ENCODE measurements at places on chromosomes 2 and 18.

GRCh38 chr2:68250196-68250595 lies 2.1 kb downstream of the PPP3R1 start:
- DNase-seq = no peak

- no peak for DNase-seq
These were observed 35.2 kb upstream of the LDLRAD4 start for GRCh38 chr18:13183359-13183758.

DNA sequence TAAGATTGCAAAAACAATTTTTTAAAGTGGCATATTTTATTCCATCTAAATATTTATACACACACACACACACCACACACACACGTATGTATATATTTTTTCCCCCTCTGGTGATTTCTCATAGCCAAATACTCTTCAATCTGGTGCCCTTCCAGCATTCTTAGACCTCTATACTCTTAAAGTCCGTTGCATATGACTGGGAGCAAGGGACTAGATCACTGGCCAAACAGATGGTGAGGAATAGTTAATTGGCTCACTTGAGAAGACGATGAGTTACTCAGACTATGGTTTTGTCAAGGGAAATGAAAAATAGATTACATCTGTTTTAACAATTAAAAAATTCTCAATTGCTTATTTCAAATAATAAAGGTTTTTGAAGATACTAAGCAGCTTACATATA lies 512.5 kb upstream of the LRRTM4 start:
- no peak for DNase-seq

DNA sequence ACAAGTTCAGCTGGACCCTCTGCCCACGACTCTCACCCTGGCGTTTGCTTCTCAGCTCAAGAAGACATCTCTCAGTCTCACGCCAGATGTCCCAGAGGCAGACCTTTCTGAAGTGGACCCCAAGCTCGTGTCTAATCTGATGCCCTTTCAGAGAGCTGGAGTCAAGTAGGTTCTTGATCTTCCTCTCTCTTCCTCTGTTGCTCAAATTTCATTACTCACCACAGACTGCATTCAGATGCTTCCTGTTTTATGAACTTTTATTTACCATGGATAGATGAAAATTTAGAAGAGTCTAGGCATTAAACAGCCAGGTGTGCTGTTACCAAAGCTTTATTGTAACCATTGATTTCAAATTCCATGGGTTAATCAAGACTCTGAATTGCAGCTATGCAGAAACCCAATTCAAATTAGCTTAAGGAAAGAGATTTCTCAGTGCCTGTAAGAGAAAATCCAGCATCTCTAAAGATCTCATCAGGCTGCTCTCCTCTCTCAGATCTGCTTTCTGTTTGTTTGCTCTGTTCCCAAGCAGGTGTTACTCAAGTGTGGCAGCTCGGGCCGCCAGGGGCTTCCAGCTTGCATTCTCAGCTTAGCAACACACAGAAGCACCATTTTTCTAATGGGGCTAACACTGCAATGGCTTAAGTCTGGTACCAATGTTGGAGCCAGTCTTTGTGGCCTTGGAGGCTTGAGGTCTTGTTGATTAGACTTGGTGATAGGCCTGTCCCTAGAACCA lies 16.5 kb downstream of the SMARCAL1 start:
- no peak for DNase-seq

DNA sequence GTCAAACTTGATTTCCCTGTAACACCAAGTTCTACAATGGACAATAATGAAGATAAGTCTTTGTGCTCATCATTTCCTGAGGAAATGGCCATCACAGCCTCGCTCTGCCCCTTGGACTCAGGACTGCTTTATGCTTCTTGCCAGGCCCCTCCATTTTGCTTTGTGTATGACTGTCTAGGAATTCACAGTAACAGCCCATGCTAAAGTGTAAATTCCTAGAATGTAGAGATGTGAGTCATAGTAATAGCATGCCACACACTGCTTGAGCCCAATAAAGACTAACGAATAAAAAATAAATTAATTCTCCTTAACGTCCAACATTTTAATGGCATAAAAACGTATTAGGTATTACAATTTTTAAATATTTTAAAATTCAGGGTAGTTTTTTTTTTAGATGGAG lies 226.5 kb downstream of the PID1 start:
- DNase-seq = no peak

GRCh38 chr18:42107691-42108450 lies 152.8 kb downstream of the PIK3C3 start:
- DNase-seq = no peak

DNA sequence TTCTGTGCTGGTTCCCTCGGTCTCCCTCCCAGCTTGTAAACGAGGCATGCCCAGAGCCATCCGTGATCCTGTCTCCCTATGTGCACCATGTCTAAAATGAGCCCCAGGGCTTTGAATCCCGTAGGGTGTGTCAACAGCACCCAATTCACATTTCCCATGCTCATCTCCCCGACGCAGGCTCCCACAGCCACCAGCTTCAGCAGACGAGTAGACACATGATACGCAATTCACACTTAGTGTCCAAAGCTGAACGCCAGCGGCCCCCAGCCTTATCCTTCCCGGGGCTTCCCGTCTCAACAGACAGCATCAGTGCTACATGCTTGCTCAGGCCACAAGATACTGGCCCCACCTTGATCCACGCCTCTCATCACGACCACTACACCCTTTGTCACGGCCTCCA lies 88.1 kb downstream of the EIPR1 start:
- no peak for DNase-seq

GRCh38 chr18:49716035-49716434 lies 97.3 kb downstream of the ACAA2 start:
- DNase-seq = no peak

DNA sequence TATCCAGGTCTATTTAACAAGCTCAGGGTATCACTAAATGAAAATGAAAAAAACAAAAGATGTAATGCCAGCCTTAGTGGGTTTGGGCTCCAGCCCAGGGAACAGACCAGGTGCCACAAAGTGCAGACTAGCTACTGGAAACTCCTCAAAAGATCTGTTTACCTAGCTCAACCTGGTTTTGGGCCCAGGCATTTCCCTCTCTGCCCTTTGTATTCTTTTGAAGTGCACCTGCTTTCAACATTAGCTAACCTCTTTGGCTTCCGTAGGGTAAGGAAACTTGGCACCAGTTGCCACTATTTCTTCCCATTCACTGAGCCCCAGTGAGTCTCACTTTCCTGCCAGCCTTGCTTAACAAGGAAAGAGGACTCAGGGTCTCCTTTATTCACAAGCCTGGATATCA lies 123.6 kb upstream of the CDCA7 start:
- DNase-seq = no peak

DNA sequence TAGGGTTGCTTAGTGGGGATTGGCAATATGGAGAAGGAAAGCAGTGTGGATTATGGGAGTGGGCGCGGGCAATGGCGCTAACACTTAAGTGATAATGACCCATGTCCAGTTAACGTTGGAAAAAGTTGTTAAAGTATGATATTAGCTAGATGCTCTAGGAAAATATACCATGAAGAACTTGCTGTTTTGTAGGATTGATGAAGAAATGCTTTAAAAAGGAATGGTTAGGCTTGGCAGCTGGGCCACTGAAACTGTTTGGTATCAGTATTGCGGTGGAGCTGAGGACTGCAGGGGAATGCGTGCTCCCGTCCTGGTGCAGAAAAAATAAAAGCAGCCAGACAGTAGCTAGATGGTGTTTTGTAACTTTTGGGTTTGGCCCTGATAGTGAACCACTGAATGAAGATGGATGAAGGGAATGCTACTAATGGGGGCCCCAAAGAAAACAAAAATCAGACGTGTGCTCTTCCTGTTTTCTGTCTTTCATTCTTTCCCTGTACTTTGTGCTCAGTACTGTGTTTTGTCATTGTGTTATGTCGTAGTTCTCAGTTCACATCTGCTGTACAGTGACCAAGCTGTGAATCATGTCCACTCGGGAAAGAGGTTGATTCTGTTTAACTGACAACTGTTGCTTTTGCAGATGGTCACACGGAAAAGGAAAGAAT lies 999 bp downstream of the INSIG2 start:
- DNase-seq = peak; percentile 12

GRCh38 chr2:119230219-119231185 lies 6.9 kb downstream of the STEAP3 start:
- DNase-seq = no peak

DNA sequence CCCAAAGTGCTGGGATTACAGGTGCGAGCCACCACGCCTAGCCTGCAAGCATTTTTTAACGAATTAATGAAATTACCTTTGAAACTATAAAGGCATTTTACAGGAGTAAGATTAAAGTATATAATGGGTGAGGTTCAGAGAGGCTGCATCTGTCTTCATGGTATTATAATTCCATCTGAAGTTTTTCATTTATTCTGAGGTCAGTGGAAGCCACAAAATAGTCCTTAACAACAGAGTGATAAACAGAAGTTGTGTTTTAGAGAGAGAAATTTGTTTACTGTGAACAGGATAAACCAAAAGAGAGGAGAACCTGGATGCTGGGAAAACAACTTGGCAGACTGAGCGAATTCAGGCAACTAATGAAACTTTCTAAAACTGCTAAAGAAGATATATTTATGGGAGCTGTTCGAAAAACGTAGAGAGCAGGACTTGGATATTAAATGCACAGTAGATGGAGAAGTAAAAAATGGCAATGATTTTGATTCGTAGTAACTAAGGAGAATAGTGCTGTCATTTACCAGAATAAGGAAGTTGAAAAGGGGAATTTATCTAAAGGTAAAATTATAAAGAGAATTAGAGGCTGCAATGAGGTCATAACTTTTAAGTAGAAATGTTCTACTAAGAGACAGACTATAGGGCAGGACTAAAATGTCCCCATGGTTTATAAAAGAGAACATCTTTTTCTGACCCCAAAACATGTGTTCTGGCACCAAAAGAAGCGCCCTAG lies 37.9 kb upstream of the ITGA4 start:
- no peak for DNase-seq

DNA sequence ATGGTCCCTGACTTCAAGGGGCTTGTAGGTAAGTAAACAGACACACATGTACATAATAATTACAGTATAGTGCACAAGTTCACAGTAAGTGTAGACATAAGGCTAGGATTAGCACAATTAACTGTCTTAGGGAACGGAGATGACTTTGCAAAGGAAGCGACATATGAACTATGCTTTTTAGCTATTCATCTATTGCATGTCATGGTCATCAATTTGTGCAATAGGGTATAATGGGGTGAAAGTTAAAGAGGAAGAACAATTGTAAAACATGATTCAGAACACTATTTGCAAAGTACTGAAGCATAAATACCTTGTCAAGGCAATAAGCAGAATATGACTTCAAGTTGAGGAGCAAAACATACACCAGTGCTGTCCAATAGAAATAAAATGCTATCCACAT lies 112.3 kb upstream of the SLC8A1 start:
- no peak for DNase-seq
